Epithelial cell of umbilical artery (primary cell): ENCODE measurements at places on chromosomes 7 and 10. TPM values are rescaled to one million over a fixed set of nuclear protein-coding genes. Genes with fewer than 3 reads are reported as not detected.

The WDR86 gene
- total RNA-seq, result not detected in 2 replicates

The CALML5 gene
- total RNA-seq, result not detected in 2 replicates

The CLEC5A gene
- total RNA-seq, result not detected in 2 replicates

The PDE1C gene
- total RNA-seq, result 3.6 and 4.7 TPM in 2 replicates

The IL2RA gene
- total RNA-seq, result not detected in 2 replicates

The ALOX5 gene
- total RNA-seq, result under 0.01 and 0.15 TPM in 2 replicates

The LIPM gene
- not detected in 2 replicates for total RNA-seq

The EPO gene
- not detected in 2 replicates for total RNA-seq

The AOAH gene
- 1.1 TPM in 1 of 2 replicates, not detected in the other for total RNA-seq

The GARIN1A gene
- total RNA-seq, result 0.32 and 0.46 TPM in 2 replicates

The LRRD1 gene
- under 0.01 TPM in 1 of 2 replicates, not detected in the other for total RNA-seq

The ZKSCAN5 gene
- 10.7 and 12.0 TPM in 2 replicates for total RNA-seq

The FRMD4A gene
- 35.9 and 107 TPM in 2 replicates for total RNA-seq

The TMEM236 gene
- under 0.01 and 0.15 TPM in 2 replicates for total RNA-seq

The FAM3C gene
- total RNA-seq, result 31.8 and 45.4 TPM in 2 replicates

The SFMBT2 gene
- 0.65 and 1.1 TPM in 2 replicates for total RNA-seq

The CNTNAP2 gene
- not detected in 2 replicates for total RNA-seq
